ENCODE measurements at places on chromosomes 11 and 22.

DNA sequence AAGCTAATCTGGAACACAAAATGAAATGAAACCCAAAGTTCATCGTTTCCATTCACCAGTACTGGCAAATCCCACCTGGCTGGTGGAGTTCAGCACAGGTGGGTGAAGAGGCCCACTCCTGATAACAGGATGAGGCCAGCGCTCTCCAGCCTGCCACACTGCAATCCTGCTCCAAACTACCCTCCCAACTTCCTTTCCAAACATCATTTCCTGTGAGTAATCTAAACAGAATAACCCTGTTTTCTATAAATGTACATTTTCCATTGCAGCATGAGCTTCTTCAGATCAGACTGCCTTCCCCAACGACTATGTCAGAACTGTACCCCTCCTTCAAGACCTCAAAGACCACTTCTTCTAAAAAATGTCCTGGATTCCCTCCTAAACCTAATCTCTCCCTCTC lies 15.9 kb upstream of the NFRKB start:
- peak; percentile 66 for DNase-seq

GRCh38 chr11:83078269-83078668 lies 6.6 kb upstream of the RAB30 start:
- no peak for DNase-seq

DNA sequence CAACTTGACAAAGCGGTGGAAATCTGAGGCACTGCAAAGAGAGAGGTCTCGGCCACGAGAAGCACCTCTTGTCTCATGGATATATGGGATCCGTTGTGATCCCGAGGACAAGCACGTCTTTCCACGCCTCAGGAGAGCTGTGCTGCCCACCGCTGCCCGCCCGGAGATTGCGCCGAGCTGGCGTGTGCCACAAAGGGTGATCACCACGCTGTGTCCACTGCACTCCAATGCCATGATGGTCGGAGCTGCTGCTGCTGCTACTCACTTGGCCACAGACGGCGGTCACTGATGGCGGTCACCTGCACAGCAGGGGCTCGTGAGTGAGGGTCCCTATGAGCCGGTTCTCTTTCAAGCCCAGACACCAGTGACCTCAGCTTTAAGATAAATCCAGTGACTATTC lies 51.1 kb downstream of the SHANK2 start:
- no peak for DNase-seq

DNA sequence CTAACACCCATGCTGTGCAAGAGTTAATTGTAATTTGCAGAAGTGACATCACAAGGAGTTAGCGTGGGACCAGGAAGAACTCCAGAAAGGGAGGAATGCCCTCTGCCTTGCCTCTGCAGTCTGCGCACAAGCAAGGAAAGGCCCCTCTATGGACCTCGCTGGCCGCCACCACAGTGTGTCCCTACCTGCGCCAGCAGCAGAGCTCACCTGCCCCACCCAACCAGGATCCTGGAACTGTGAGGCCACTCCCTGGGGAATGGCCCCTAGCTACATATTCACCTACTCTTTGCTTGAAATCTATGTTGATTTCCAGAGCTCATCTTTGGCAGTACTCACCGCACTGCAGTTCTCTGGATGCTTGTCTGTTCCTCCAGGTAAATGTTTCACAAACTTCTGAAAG lies 72.0 kb upstream of the MTNR1B start:
- no peak for DNase-seq

- no peak for DNase-seq
Measured at GRCh38 chr11:30499940-30500339, 86.2 kb downstream of the MPPED2 start.

DNA sequence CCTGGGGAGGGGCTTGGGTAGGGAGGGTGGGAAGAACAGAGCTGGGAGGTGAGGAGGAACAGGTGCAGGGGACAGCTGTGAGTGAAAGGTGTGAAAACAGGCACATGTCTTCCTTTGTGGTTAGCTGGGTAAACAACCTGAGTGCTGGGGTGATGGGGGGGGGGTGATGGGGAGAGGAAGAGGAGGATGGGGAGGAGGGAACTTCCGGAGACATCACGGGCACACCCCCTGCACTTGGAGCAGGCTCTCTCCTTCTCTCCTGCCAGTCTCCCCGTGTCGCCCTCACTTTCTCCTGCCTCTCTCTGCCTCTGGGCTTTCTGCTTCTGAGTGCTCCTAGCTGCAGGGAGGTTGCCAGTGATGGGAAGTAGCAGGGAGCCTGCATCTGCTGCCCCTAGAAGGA lies 8.8 kb downstream of the CXCR5 start:
- no peak for DNase-seq

- peak; percentile 96 for DNase-seq
Measured at GRCh38 chr11:45643598-45644260, 21.7 kb downstream of the CHST1 start.

GRCh38 chr11:20584093-20584774 lies 15.2 kb upstream of the SLC6A5 start:
- no peak for DNase-seq

GRCh38 chr22:45896153-45896951 lies 80.6 kb downstream of the WNT7B start:
- DNase-seq: no peak

- no peak for DNase-seq
Measured at GRCh38 chr11:10935015-10935559, 77.2 kb upstream of the ZBED5 start.

DNA sequence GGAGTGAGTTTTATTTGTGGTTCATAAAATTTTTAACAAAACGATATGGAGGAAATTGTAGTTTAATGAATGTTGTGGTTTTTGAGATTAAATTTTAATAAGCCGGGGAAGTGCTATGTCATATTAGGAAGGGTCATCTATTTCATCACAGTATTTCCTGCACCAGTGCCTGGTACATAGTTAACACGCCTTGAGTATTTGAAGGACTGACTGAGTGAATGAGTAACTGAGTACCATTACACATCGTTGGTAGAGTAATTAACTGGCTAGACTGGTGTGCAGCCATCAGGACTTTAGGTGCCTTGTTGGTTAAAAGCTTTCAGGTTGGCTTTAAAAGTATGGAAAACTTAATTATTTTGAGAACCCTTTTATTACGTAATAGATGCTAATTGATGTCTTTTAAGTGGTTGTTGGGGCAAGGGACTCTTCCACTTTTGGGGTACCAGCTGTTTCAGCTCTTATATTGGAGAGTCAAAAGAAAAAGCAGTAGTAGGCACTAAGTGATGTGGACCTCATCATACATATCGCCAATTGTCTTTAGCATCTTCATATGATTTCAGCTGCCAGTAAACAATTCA lies 101.8 kb downstream of the DDX10 start:
- DNase-seq: no peak

Measured in kidney capillary endothelial cell (primary cell).